ENCODE measurements at places on chromosomes 12 and 14.
A peak's percentile ranks its signal among the peaks of the same experiment; 100 is the strongest.

DNA sequence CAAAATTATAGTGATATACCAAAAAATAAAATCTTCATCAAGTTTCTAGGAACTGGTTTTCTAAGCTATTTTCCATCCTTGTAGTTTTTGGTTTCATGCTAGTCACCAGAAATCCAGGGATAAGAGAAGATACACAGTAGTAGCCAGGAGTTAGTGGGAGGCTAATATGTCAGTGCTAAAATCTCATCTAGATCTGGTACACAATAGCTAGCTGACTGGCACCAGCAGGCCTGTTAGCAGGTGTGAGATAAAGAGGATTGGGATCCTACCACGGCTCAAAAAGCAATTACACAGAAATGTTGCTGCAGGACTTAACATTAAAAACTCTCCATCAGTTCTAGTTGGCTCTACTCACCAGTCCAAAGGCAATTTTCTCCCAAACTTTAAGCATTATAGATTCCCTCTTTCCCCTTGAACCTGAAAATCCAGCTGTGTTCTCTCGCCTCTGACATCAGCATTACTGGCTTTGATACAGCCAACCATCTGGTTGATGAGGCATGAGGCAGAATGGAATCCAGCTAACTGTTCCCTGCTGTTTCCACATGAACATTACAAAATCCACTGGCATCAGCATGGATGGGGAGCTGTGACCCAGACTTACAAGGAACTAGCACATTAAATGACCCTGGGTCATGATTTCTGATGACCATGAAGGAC, 41.8 kb upstream of the CCDC196 start:
- no peak for DNase-seq

DNA sequence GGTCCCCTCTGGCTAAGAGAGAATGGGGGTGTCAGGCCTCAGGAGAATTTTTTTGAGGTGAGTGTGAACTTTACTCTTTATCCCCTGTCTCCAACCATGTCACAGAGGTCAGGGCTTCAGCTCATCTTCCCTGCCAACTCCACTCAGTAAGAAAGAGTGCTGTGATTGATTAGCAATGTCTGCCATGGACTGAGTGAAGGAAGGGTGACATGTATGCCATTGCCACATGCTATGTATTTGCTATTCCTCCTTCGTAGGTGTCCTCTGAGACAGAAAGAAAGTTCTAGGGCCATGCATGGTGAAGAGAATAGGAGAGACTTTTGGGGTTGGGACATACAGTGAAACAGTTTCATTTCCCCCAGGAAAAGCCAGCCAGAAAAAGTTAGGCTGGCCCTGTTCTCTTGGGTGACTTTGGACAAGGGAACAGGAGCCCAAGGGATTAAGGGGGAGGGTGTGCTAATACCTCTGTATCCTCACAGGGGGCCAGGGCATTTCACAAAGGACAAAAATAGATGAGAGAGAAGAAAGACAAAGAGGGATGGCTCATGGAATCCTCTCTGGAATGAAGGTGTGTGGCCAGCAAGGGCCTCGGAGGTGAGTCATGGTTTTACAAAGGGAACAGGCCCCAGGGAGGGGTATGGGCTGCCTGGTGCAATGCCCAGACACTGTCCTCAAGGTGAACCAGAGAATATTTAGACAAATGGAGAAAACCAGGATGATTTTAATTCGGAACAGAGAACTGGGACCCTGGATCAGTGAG, 13.9 kb upstream of the MYL2 start:
- no peak for DNase-seq

- no peak for DNase-seq
These were observed 2.3 kb downstream of the SERPINA5 start for GRCh38 chr14:94583557-94583956.

DNA sequence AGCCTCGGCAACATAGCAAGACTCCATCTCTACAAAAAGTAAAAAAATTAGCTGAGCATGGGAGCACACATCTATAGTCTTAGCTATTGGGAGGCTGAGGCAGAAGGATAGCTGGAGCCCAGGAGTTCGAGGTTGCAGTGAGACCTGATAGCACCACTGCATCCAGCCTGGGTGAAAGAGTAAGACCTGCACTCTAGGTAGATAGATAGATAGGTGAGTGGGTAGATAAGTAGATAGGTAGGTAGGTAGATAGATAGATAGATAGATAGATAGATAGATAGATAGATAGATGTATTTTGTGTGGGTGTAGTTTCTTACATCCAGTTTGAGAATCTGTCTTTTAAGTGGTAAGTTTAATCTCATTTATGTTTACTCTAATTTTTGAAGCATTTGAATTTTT, 72.8 kb downstream of the IFT81 start:
- no peak for DNase-seq

DNA sequence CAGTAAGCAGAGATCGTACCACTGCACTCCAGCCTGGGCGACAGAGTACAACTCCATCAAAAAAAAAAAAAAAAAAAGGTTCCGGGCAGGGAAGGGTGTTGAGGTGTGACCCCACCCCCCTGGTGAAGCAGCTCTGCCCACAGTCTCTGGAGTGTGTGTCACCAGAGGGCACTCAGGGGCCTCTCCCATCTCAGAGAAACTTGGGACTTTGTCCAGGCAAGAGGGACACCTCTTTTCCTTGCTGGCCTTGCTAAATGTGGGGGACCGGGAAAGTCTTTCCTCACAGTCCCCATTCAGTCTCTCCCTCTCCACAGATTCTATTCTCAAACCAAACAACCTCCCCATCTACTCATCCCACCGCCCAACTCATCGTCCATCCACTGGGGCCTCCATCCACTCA, 43.6 kb downstream of the RFLNA start:
- DNase-seq: no peak

GRCh38 chr14:55771242-55771981, 191.4 kb downstream of the KTN1 start:
- no peak for DNase-seq

- DNase-seq: no peak
These were observed 5.6 kb upstream of the PNMA1 start for GRCh38 chr14:73719791-73720190.

GRCh38 chr12:96425321-96425720, 25.1 kb upstream of the CDK17 start:
- DNase-seq: no peak

DNA sequence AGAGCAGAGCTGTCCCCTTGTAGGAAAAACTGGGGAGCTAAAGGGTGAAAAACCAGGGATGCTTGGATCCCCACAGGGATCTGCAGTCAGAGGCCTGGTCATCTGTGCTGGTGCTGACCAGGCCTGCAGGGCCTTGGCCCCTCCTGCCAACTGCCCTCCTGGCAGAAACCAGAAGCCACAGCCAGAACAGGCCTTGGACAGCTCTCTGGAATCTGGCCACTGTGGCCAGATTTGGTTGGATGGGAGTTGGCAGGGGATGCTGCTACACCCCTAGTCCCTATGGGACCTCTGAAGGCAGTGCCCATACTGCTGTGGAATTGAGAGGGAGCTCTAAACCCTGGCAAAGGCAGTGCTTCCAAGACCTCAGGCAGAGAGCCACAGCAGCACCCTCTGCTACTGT, 9.2 kb upstream of the GPX2 start:
- no peak for DNase-seq

- DNase-seq: no peak
These were observed 48.9 kb downstream of the TRAF3 start for GRCh38 chr14:102826161-102826560.

GRCh38 chr14:89589400-89590118, 172.5 kb upstream of the FOXN3 start:
- DNase-seq: no peak

DNA sequence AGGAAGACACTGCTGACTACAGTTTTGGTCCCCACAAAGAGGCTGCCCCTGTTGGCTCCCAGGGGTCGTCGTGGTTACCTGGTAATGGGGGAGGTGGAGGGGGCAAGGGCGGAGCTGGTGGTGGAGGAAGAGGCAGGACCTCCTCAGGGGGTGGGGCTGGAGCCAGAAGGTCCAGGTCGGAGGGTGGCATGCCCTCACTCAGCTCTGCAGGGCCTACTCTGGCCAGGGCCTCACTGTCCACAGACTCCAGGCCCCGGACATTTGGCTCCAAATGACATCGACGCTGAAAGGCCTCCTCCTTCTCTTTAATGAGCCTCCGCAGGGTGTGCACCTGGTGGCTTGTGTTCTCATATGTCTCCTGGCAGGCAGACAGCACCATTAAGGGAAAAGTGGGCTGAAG, 28.5 kb downstream of the PRPF40B start:
- DNase-seq: peak; percentile 42

DNA sequence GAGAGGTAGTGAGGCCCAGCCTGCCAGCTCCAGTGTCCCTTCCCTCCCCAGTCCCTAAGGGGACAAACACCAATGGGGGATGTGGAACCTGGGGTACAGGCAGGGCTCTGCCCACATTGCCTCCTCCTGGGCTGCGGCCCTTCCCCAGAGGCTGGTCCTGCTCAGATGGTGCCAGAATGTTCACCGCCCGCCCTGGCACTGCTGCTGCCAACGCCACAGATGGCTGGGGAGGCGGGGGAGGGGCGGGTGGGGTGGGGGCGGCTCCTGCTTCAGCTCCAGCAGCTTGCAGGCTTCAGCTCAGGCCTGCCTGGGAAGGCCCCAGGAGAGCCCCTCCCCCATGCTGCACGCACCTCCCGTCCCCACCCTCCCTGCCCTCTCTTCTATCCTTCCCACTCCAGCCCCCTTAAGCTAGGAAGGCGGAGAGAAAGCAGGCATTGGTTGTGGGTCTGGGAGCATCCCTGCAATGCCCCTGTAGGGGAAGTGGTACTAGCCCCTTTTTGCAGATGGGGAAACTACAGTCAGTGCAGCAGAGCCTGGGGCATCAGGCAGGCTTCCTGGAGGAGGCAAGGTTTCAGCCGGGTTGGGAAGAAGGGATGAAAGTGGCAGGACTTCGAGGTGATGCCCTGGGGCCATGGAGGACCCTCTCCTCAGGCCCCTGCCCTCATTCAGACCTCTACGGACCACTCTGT, 2.0 kb upstream of the BEGAIN start:
- peak; percentile 88 for DNase-seq

DNA sequence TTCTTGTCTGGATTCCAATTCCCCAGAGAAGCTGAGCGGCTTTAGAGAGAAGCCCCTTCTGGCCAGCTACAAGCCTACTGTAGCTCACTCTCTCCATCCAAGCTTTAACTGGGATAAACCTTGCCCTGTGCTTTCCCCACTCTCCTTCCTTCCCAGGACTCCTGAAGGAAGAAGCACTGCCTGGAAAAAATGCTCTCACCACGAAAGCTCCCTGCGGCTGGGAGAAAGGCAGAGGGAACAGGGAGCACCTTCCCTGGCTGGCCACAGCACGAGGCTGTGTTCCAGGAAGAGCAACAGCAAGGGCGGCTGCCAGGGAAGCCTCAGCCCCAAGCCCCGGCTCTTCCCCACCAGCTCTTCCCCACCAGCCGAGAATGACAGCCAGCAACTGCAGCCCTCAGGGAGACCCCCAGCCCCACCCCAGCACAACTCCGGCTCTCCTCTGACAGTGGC, 40.8 kb upstream of the PNMA1 start:
- no peak for DNase-seq

GRCh38 chr14:104149617-104150135, 11.3 kb downstream of the KIF26A start:
- peak; percentile 82 for DNase-seq
